Naive thymus-derived CD4-positive, alpha-beta T cell (primary cell): ENCODE measurements at places on chromosomes 11 and 22.
A peak's percentile ranks its signal among the peaks of the same experiment; 100 is the strongest.

DNA sequence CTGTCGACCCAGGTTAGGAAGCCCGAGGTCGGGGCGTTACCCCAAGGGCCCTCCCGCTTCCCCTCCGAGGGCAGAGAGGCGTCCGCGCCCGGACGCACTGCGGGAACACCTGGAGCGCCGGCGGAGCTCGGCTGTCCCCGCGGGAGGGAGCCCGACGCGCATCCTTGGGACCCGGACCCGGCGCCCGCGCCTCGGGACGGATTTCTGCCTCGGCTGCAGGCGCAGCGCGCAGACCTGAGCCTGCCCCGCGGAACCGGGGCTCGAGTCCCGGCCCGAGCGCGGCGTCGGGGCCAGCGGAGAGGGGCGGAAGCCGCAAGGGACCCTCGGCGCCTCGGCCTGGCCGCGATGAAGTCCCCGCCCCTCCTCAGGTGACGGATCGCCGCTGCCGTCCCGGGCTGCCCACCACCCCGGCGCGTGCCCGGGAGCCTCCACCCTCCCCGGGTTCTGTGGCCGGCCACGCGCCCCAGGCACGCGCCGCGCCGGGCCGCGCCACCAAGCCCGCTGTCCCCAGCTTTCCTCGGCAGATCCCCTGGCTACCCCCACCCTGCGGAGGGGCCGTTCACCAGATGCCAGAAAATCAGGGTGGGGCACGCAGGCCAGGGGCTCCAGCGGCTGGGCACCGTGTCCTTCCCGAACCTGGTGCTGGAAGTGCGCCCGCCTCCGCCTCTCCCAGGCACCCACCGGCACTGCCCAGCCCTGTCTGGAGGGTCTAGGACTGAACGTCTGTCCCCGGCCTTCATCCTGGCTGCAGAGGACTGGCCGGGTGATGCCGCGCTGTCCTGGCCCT lies 410 bp downstream of the GLB1L3 start:
- peak; percentile 5 for DNase-seq

DNA sequence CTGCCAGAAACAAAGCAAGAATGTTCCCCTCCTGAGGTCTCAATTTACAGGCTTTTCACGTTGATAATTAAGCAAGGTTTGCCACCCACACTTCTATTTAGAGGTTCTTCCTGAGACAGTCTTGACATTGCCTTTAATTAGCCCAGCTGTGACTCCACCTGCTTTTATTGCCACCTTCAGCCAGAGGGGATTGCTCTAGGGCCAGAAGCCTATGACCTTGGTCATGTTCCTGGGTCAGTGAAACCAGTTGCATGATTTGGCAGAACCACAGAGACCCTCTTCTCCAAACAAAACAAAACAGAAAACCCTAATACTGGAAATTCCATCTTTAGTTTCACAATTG lies 89.8 kb downstream of the APIP start:
- DNase-seq, result no peak

DNA sequence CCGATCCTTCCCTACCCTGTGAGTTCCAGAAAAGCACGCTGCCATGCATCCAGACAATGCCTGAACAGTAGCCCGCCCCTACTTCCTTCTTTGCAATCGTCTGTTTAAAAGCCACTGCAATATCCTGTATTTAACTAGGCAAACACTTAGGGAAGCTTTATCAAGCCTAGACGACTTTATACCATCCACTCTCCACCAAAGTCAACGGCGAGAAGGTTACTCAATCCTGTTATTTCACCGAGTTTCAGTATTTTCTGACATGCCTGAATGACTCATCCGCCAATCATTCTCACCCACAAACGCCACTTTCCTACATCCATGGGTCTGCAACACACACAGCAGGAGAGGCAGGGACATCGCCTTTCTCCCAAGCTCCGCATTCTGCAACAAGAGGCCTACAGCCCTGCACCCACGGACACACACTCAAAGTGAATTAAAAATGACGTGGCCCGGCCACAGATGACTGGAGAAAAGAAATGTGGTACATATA lies 9.3 kb downstream of the CELSR1 start:
- no peak for DNase-seq

- DNase-seq, result peak; percentile 75
Observed at GRCh38 chr11:119115484-119116234, 5.7 kb upstream of the HINFP start.

DNA sequence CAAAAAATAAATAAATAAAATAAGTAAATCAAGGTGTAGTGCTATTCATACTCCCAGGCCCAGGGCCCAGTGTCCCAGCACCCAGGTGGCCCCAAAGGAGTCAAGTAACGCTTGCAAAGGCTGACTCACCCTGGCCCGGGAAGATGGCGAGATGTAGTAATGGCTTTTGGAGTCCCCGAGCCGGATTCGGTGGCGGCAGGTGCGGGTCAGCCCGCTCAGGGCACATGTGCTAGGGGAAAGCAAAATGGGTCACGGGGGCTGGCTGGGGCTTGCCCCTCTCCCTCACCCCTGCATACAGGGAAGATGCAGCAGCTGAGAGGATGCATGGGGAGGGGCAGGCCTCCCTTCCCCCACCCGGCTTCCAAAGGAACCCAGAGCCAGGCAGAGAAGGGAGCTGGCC lies 11.0 kb upstream of the FADS3 start:
- DNase-seq, result no peak

DNA sequence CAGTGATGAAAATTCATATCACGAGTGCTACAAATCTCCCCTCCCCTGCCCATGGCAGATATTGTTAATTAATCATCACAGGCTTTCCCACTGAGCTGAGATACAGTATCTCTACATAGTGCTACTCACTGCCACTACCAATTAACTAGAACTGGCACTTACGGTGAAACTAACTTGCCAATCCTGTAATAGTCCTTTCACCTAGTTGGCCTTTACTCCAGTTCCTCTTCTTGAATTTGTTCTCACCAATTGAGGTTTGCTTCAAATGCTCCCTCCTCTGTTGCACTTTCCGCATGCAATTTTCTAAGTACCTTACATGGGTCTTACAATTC lies 11.9 kb upstream of the PRRG4 start:
- DNase-seq, result no peak

- no peak for DNase-seq
Observed at GRCh38 chr22:37249986-37250385, 5.9 kb upstream of the RAC2 start.

DNA sequence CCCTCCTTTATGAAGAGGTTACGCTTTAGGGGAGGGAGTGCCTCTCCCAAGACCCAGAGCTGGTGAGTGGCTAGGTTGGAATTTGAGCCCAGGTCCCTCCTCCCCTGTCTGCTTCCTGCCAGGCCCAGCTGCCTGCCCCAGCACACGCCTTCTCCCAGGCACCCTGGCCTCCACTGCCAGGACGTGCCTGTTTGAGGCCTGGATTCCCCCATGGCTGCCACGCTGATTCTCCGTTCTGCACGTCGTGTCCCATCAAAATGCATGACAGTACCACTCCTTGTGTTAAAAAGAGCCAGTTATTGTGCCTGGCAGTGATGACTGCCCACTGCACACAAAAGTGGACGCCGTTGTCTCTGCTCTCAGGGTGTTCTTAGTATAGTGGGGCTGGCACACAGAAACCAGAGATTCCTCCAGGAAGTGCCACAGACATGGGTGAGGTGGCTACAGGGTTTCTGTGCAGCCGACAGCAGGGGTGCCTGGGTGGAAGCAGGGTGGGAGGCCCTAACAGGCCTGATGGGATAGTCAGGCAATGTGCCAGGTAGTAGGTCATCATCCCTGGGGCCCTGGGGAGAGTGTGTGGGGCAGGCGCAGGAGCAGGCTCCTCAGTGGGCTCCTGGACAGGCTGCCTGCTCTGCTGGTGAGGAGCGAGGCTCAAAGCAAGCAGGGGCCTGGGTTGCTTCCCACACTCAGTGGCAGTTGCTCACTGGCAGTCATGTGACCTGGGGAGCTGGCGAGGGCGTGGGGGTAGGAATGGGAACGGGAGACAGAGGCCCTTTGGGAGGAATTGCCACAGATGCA lies 24.2 kb downstream of the MED15 start:
- no peak for DNase-seq

DNA sequence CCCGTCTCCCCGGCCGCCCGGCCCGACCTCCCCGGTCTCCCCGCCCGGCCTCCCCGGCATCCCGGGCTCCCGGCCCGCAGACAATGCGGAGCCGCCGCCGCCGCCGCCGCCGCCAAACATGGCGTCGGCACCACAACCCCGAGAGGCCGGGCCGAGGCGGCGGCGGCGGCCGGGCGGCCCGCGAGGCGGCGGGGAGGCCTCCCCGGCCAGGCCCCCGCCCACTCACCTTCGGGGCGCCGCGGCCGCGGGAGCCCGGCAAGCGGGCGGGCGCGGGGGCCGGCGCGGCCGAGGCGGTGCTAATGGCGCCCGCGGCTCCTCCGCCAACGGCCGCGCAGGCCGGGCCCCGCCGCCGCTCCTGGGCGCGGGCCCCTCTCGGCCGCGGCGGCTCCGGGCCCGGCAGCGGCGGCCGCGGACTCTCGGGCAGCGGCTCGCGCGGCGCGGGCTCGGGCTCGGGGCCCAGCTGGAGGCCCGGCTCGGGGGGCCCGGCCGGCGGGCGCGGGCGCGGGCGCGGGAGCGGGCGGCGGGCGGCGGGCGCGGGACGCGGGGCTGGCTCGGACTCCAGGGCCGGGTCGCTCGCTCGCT lies 311 bp downstream of the BRD1 start:
- DNase-seq, result no peak

DNA sequence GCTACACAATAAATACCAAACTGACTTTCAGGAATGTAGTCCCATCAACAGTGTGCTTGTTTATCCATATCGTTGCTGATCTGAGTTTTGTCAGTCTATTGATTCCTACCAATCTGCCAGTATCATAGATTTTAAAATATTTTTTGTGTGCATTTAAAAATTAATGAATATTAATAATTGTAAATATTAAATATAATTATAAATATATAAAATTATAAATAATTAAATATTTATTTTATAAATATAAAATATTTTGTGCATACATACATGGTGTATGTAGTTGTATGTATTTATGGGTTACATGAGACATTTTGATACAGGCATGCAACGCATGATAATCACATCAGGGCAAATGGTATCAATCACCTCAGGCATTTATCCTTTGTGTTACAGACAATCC lies 53.6 kb downstream of the CUL5 start:
- no peak for DNase-seq

DNA sequence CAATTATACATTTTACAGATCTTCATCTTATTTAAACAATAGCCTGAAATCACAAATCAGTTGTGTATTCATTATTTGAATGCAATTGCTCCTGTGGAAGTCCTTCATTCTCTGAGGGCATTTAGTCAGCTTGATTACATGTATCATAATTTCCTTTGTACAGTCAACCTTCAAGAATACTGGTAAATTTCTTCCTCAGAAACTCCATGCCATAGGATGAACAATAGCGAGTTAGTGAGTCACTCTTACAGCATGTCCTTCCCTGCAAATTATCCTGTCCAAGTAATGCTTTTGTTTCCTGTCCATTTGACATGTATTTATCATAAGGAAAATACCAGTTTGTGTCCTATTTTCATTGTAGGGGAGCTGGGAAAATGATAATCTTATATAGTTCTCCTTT lies 3.8 kb downstream of the OR10S1 start:
- DNase-seq, result no peak

GRCh38 chr11:126034933-126035425 lies 27.7 kb downstream of the CDON start:
- no peak for DNase-seq

GRCh38 chr22:26485806-26486390 lies 2.2 kb downstream of the SRRD start:
- no peak for DNase-seq

DNA sequence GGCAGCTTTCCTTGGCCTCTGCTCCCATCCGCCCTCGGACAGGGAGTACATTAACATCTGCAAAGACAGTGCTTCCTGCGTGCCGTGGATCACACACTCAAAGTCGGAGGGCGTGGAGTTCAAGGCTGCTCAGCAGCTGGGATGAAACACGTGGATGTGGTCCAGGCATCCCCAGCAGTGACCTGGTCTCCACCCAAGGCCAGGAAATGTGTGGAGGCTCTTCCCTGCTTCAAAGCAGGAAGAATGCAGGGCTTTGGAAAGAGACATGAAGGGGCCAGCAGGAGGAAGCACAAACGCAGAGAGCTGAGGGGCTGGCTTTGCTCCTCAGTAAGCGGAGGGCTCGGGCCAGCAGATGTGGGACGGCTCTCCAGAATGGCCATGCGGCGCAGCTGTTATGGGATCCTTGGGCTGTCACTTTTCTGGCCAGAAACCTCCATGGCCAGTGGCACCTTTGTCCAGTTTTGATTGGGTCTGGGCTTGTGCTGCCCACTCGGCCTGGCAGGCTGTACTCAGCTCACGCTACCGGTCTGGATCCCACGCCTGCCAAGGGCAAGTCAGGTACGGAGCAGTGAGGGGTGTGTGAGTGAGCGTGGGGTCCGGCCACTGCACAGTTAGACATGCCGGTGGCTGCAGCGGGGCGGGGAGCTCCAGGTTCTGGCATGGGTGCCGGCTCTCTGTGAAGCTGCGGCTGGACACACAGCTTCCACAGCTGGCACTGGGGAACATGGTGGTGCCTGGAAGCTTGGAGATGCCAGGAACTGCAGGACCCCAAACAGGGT lies 438.0 kb downstream of the TBC1D22A start:
- no peak for DNase-seq

- DNase-seq, result no peak
Observed at GRCh38 chr22:19674929-19675253, 39.4 kb upstream of the SEPTIN5 start.

- no peak for DNase-seq
Observed at GRCh38 chr11:131616481-131617140, 246.2 kb downstream of the NTM start.

DNA sequence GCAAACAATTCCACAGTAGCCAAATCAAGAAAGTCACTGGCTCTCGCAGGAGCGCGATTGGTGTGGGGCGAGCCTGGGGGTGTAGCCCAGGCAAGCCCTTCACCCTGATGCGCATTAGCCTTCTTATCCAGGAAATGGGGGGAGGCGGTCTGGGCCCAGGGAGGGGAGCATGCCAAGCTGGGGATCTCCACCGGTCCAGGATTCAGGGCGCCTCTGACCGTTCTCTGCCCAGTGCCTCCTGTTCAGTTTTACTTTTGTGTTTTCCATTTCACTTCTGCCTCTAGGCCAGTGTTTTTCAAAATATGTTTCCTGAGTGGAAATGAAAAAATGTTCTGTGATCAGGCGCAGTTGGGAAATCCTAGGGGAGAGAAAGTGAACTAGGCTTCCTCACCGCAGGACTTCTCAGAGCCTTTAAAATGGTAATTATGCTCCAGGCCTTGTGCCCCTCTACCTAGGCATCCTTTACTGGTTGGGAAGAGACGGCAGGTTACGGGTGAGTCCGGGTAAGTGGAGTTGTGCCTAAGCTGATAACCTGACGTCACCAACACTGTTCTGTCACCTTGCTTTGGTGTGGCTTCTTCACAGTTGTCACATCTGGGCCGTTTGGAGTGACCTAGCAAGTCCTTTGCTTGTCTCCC lies 18.4 kb downstream of the LRP5 start:
- DNase-seq, result no peak

DNA sequence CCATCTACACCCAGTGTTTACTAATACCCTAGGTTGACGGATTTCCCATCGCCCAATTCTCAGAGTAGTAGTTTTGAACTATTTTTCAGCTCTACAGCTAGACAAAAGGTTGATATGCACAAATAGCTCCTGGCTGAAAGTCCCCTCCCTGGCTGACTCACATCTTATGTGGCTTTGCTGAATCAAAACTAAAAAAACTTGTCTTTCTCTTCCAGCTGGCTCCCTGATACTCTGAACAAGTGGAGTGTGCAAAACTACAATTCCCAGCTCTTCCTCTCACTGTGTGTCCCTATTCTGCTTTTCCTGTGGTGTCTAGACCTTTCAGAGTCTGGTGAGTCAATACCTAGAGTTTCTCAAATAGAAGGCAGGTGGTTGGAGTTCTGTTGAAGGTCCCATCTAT lies 12.7 kb upstream of the LARGE1 start:
- DNase-seq, result no peak

GRCh38 chr11:30938810-30939209 lies 352.7 kb upstream of the MPPED2 start:
- no peak for DNase-seq
